ENCODE measurements at places on chromosomes 1 and 21.
A peak's percentile ranks its signal among the peaks of the same experiment; 100 is the strongest.

GRCh38 chr1:198601936-198602889, 36.6 kb upstream of the PTPRC start:
- no peaks in the 10 kb centered on the region for H3K27me3 ChIP-seq
- no peaks in the 10 kb centered on the region for H3K4me1 ChIP-seq
- H3K36me3 ChIP-seq, result no peaks in the 10 kb centered on the region
- no peak for DNase-seq

DNA sequence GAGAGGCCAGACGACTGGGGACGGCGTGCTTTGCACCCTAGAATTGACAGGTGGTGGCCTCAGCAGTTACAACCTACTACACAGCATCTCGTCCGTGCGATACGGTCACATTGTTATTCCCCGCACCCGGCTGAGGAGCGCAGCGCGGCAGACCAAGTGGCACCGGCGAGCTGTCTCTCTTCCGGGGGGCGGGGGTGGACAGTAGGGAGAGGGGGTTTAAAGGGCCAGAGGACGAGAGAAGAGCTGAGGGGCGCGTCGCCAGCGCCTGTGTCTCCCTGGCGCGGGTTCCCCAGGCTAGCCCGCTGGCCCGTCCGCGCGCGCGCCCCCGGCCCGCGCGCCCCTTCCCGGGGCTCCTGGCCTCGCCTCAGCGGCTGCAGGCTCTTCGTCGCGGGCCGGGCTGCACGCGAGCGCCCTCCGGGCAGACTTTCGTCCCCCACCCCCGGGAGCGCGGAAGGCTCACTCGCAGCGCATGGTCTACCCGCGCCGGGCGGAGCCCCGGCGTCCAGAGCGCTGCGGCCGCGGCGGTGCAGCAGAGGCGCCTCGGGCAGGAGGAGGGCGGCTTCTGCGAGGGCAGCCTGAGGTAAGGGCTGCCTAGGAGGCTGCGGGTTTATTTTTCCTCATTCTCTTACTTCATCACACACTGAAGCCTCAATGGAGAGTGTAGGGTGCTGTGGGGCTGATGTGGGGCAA, at the start of gene PDE4B:
Gene PDE4B, plus strand, starts transcription at position 227 of the 690 bp plus-strand sequence.
- peak; percentile 29 for DNase-seq
- no peak within 1 kb of the TSS for H3K27ac ChIP-seq
- no peaks in the 10 kb centered on the region for H3K4me1 ChIP-seq

DNA sequence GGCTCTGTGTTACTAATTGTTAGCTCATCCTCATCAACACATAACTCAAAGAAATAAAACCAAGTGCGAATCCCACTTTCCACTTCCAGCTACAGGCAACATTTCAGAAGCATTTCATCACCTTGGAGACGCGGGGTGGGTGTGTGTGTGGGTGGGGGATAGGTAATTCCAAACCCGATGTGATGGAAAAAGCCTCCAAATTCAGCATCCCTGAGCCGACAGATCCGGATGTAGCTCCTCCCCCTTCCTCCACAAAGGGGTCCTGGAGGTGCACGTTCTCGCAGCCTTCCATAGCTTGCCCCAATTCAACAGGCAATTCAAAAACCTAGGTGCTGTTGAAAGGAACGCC, 486 bp downstream of the HSPA13 start:
- H3K36me3 ChIP-seq, result peaks cover 6% of the 10 kb centered on the region
- H3K4me3 ChIP-seq, result peak overlapping the region; percentile 97
- H3K27me3 ChIP-seq, result no peaks in the 10 kb centered on the region
- peak; percentile 63 for DNase-seq
- peaks cover 12% of the 10 kb centered on the region for H3K4me1 ChIP-seq

GRCh38 chr1:168190403-168190802, 11.6 kb downstream of the TIPRL start:
- peak; percentile 52 for DNase-seq
- no peak overlapping the region for H3K4me3 ChIP-seq
- H3K4me1 ChIP-seq, result no peaks in the 10 kb centered on the region

- no peak for DNase-seq
- H3K4me3 ChIP-seq, result peak overlapping the region; percentile 91
- no peaks in the 10 kb centered on the region for H3K27me3 ChIP-seq
- H3K27ac ChIP-seq, result peak overlapping the region; percentile 92
- peaks cover 7% of the 10 kb centered on the region for H3K4me1 ChIP-seq
These were observed 688 bp downstream of the SCAMP3 start for GRCh38 chr1:155261493-155261851.

DNA sequence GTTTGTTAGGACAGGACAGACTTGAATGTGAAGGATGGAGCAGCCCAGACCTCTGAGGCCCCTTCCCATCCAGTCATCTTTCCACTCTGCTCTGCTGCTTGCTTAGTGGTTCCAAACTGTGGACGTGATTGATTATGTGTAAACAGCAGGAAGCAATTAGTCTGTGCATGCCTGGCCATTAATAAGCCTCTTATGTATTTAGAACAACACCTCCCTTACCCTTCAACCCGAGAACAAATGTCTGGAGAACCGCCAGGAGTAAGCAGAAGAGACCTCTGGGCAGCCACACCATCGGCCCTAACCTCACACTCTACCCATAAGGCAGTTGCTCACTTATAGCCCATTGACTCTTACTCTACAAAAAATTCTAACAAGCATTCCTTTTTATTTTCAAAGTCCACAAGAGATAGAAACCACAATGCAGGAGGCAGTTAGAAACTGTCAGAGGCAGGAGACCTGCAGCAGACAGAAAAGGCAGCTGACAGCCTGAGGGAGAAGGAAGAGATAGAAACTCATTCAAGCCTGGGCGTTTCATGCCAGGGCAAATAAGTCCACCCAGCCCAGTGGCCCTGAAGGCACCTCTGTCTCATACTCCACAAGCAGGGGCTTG, 5.8 kb upstream of the EPHA8 start:
- no peak overlapping the region for H3K4me3 ChIP-seq
- H3K36me3 ChIP-seq, result no peaks in the 10 kb centered on the region
- H3K27ac ChIP-seq, result no peak overlapping the region
- DNase-seq, result peak; percentile 73

DNA sequence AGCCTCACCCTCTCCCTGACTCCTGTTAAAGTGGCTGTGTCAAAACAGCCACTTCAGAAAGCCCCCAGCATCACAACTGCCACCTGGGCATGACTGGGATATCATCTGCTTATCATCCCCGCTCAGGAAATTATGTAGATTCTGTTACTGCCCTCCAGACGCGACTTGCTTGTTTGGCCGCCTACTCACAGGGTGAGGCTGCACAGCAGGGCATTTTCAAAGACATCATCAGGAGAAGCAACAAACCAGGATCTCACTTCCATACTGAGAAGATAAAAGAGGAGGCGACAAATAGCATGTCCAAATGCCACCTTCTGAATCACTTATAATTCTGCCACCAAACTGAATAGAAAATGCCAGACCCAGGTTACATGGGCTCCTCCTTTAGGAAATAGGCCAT, 94.8 kb downstream of the MIS18A start:
- no peak overlapping the region for H3K27ac ChIP-seq
- DNase-seq, result no peak
- no peak overlapping the region for H3K4me3 ChIP-seq
- no peaks in the 10 kb centered on the region for H3K4me1 ChIP-seq
- H3K36me3 ChIP-seq, result no peaks in the 10 kb centered on the region

GRCh38 chr1:62425041-62425440, 11.8 kb upstream of the USP1 start:
- DNase-seq, result peak; percentile 11
- H3K4me1 ChIP-seq, result no peaks in the 10 kb centered on the region
- no peaks in the 10 kb centered on the region for H3K36me3 ChIP-seq
- H3K4me3 ChIP-seq, result no peak overlapping the region
- no peaks in the 10 kb centered on the region for H3K27me3 ChIP-seq
- H3K27ac ChIP-seq, result no peak overlapping the region

DNA sequence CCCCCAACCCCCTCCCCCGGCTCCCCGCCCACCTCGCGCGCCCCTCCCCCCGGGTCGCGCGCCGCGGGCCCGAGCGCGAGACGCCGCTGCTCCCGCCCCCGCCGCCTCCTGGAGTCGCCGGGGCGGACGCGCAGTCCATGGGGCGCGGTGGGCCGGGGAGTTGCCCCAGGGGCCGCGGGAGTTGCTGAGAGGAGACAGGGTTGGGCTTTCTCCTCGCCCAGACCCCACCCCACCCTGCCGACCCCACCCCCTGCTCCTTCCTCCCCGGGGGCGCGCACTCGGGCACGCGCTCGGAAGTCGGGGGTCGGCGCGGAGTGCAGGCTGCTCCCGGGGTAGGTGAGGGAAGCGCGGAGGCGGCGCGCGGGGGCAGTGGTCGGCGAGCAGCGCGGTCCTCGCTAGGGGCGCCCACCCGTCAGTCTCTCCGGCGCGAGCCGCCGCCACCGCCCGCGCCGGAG, at the start of gene LAMC1:
Gene LAMC1, plus strand, starts transcription at position 275 of the 455 bp plus-strand sequence. CDS start 297 bp downstream, outside the sequence.
- H3K4me1 ChIP-seq, result peaks cover 8% of the 10 kb centered on the region
- peak; percentile 95 for DNase-seq
- H3K4me3 ChIP-seq, result peak within 1 kb of the TSS; percentile 88

DNA sequence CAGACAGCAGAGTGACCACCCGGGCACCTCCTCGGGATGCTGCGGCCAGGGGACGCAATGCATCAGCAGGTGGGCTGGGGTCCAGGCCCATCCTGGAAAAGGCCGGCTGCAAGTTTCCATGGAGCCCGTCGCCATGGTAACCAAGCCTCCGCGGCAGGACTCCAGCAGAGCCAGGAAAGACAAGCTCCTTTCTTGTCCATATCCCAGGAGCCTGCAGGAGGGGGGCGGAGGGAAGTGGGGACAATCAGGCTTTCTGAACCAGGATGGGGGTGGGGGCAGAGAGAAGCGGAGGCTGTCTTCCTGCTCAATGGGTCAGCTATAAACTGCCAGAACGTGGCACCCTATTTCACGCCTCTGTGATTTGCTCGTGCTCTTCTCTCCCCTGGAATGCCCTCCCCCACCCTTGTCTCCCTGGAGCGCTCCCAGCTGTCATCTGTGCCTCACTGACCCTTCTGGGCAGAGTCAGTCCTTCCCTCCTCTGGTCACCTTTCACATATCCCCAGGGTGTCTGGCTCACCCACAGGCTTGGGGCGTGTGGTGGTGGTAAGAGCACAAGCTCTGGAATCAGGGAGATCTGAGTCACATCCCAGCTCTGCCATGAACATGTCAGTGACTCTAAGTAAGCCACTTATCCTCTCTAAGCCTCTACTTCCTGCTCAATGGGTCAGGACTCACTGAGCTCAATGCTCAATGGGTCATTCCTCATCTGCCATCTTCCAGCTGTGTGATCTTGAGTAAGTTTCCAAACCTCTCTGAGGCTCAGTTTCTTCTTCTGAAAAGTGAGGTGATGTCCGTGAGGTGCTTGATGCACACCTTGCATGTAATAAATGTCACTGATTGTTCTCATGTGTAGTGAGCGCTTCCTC, 58.9 kb upstream of the LAPTM5 start:
- DNase-seq, result peak; percentile 79
- H3K4me3 ChIP-seq, result no peak overlapping the region
- H3K36me3 ChIP-seq, result no peaks in the 10 kb centered on the region
- peaks cover 19% of the 10 kb centered on the region for H3K27me3 ChIP-seq
- peaks cover 3% of the 10 kb centered on the region for H3K4me1 ChIP-seq

GRCh38 chr1:216702170-216702569, 21.1 kb downstream of the ESRRG start:
- H3K4me3 ChIP-seq, result no peak overlapping the region
- no peaks in the 10 kb centered on the region for H3K36me3 ChIP-seq
- no peak overlapping the region for H3K27ac ChIP-seq
- DNase-seq, result no peak

- no peak overlapping the region for H3K27ac ChIP-seq
- no peak overlapping the region for H3K4me3 ChIP-seq
- H3K36me3 ChIP-seq, result peaks cover 18% of the 10 kb centered on the region
- no peak for DNase-seq
- no peaks in the 10 kb centered on the region for H3K4me1 ChIP-seq
- H3K27me3 ChIP-seq, result no peaks in the 10 kb centered on the region
These were observed 38.0 kb downstream of the KCTD3 start for GRCh38 chr1:215605011-215605621.

DNA sequence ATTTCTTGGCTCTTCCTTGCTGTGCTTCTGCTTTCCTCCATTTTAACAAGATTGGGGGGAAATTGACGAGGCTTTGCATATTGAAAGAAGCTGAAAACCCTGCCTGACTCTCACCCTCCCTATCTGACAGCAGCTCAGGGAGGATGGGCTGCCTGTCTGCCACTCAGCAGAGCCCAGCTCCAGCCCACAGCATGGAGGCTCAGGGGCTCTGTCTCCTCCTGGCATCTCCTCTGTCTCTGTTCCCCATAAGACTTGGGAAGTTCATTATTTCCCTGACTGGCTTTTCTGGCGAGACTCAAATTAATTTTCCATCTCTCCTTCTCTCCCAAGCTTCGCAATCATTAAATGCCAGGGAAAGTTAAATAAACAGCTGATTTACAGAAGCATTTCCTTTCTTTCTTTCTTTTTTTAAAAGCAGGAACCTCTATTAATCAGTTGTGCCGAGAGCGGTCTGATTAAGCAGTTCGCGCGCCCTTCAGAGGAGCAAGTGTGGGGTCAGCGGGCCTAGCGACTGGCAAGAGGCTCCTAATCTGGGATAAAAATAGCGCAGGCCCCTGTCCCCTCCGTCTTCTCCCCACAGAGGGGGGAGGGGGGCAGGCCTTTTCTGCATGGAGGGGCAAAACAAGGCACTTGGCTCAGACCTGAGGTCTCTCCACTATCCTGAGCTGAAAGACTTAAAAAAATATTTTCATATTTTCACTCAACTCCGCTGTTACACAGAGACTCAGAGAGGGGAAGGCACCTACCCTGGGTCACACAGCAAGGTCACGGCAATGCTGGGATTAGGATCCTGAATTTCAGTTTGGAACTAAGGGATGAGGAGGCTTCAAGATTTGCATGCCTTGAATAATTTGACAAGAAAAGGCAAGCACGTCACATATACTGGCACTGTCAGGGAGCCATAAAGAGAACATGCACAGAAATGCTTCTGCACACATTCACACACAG, 170.4 kb downstream of the ACTL8 start:
- H3K36me3 ChIP-seq, result no peaks in the 10 kb centered on the region
- no peak for DNase-seq
- H3K27ac ChIP-seq, result no peak overlapping the region

- H3K27me3 ChIP-seq, result no peaks in the 10 kb centered on the region
- peaks cover 44% of the 10 kb centered on the region for H3K4me1 ChIP-seq
- peak overlapping the region; percentile 89 for H3K27ac ChIP-seq
- DNase-seq, result no peak
- no peak overlapping the region for H3K4me3 ChIP-seq
- no peaks in the 10 kb centered on the region for H3K36me3 ChIP-seq
These were observed 276.0 kb downstream of the TM2D1 start for GRCh38 chr1:61448914-61449313.

- H3K4me3 ChIP-seq, result no peak overlapping the region
- no peak for DNase-seq
- H3K4me1 ChIP-seq, result no peaks in the 10 kb centered on the region
- peaks cover 11% of the 10 kb centered on the region for H3K36me3 ChIP-seq
These were observed 45.7 kb downstream of the ABCD3 start for GRCh38 chr1:94463765-94464330.

DNA sequence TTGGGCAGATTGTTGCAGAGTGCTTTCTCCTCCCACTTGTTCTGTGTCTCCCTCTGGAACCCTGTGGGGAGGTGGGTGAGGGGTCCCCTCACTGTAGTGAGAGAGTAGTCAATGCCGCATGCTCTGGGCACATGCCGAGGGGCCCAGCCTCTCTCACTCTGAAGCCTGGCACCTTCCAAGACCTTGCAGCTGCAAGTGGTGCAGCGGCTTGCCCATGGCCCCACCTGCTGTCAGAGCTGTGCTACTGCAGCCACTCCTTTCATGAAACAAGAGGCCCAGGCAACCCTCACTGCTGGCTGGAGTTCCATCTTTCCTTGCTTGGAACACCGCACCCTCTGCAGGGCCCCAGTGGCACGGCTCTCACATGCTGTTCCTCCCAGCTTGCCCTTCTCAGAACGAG, 58.4 kb upstream of the COL6A1 start:
- no peaks in the 10 kb centered on the region for H3K27me3 ChIP-seq
- DNase-seq, result peak; percentile 56
- no peaks in the 10 kb centered on the region for H3K36me3 ChIP-seq
- H3K4me1 ChIP-seq, result no peaks in the 10 kb centered on the region
